Activated CD8-positive, alpha-beta T cell treated with anti-CD3 and anti-CD28 coated beads, Interleukin-2, amount 10 ng/mL, durations not matched to agents 7 days and 5 days (primary cell): ENCODE measurements at places on chromosomes 7 and 10. TPM values are rescaled to one million over a fixed set of nuclear protein-coding genes. Genes with fewer than 3 reads are reported as not detected.

GRCh38 chr7:20475756-20476155 lies 139.7 kb upstream of the ABCB5 start:
- H3K27me3 ChIP-seq, result no peaks in the 10 kb centered on the region
- H3K4me3 ChIP-seq, result no peak overlapping the region
- no peak for DNase-seq

DNA sequence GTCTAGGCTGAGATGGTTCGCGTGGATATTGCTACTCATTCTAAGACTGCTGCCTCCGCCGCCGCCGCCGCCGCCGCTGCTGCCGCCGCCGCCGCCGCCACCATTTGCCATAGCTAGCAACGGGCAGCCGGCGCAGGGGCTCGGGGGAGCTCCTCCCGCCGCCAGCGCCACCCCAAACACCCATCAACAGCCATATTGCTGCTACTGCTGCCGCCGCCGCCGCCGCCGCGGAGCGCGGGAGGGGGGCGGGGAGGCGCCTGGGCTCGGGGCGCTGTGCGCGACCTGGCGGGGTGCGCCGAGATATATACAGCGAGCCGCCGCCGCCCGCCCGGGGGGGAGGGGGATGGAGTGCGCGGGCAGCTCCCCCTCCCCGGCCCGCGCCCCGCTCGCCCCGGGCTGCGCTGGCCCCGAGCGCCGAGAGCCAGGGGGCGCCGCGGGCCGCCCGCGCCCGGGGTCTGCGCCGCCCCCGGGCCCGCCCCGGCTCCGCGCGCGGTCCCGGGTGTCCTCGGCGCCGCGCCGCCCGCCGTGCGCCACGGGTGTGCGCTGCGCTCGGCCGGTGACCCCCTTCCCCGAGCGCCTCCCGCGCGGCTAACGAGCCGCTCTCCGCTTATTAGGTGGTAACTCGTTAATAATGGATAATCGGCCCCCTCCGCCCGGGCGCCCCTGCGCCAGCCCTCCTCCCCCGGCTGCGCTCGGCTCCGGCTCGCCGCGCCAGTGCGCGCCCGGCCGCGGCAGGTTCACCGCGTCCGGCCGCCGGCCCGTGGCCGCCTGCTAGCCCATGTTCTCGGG lies at the start of gene KCNMA1:
Gene KCNMA1 (minus strand): TSS at position 277 of the 789 bp plus-strand sequence.
- DNase-seq, result no peak
- peaks cover 70% of the 10 kb centered on the region for H3K27me3 ChIP-seq
- H3K4me3 ChIP-seq, result no peak within 1 kb of the TSS
- no peaks in the 10 kb centered on the region for H3K36me3 ChIP-seq
- H3K27ac ChIP-seq, result no peak within 1 kb of the TSS

- peaks cover 32% of the 10 kb centered on the region for H3K4me1 ChIP-seq
- no peak for DNase-seq
- H3K27me3 ChIP-seq, result peaks cover 27% of the 10 kb centered on the region
- peaks cover 2% of the 10 kb centered on the region for H3K36me3 ChIP-seq
- H3K4me3 ChIP-seq, result no peak overlapping the region
- no peak overlapping the region for H3K27ac ChIP-seq
These were observed 66.2 kb upstream of the MXI1 start for GRCh38 chr10:110141185-110141584.

CACNA2D1 gene
- not detected for total RNA-seq
